Muscle of back (tissue), 13 donors: ENCODE measurements at places on chromosomes 6 and 20.

DNA sequence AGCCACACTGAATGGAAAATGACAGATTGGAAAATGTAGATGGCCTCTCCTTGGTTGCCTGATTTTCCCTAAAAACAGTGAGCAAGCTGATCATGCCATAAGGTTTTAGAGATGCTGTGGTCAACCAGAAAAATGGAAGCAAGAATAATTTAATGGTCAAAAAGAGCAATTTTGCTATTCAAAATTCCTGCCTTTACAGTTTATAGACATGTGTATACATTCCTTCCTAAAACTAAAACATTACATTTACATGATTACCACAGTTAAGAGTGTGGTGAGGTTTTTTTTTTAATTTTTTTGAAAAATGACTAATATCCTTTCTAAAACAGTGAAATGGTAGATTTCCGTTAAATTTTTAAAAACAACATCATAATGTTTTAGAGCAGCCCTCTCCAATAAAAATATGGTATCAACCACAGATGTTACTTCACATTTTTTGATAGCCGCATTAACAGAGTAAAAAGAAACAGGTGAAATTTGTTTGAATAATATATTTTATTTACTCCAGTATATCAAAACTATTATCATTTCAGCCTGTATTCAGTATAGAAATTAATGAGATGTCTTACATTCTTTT is 407.0 kb upstream of the SOX4 start:
- DNase-seq: no peak

DNA sequence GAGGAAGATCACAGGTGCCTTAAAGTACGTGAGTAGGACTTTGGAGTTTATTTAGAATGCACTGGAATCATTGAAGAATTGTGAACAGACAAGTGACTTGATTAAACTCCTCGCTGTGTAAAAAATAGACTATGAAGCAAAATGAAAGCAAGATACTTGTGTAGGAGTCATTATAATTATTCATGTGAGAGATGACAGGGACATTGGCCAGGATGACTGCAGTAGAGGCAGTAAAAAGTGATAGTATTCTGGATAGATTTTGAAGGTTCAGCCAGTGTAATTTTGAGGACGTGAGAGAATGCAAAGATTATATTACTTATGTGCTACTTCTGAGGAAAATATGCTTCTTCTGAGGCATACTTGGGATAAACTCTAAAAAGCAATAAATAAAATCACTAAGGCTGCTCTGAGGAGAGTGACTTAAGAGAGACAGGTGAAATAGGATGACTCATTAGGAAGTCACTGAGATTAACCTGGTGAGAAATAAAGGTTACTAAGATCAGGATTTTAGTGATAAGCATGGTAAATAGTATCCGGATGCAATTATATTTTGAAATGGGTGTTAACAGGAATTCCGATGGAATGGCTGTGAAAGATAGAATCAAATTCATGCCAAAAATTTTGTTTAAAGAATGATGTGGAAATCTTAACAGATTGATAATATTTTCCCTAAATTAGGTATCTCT is 202.0 kb downstream of the CENPW start:
- DNase-seq: peak; percentile 58

GRCh38 chr20:7571521-7572055 is 368.7 kb downstream of the HAO1 start:
- peak; percentile 7 for DNase-seq

DNA sequence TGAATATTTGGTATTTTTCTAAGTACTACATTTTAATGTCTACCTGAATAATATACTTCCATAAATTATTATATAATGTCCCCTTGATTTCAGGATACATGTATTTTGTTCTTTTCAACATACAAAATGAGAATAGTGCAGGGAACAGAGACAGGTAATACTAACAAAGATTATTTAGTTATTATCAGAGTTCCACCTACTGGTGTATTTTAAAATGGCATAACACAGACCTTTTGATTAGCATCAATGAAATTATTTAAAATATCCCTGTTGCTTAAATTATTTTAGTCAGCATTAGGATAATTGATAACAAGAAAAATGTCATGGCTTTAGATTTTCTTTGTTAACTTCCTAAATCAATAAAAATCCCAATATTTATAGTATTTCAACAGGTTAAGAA is 184.0 kb downstream of the PRDM13 start:
- DNase-seq: no peak

DNA sequence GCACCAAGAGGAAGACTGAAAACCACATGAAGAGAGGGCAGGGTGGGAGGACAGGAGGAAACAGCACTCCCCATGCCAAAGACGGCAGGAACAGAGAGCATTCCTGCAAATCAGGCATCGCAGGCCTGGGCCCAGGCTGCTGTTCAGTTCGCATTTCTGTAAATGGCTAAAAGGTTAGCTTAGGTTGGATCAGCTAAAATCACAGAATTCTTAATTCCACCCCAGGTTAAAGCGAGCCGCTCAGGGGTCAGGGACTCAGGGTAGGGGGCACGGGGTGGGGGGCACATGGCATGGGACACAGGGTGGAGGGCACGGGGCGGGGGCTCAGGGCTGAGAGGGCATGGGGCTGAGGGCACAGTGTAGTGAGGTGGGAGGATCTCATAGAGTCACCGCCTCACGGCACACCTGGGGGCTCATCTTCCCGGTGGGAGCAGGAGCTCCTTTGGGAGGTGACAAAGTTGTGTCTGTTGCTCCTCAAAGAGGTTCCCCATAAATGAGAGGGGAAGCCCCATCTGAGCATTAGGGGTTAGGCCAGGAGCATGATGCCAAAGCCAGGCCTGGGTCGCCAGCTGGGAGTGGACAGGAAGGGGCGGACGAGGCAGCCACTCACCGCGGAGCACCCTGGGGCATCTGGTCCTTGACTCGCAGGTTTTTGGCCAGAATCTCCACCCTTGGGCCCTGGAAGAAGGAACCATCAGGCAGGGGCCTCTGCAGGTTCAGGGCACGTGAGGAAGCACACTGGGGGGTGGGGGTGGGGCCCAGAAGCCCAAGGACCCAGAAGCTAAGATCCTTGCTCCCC is 200.7 kb downstream of the PREX1 start:
- DNase-seq: no peak

DNA sequence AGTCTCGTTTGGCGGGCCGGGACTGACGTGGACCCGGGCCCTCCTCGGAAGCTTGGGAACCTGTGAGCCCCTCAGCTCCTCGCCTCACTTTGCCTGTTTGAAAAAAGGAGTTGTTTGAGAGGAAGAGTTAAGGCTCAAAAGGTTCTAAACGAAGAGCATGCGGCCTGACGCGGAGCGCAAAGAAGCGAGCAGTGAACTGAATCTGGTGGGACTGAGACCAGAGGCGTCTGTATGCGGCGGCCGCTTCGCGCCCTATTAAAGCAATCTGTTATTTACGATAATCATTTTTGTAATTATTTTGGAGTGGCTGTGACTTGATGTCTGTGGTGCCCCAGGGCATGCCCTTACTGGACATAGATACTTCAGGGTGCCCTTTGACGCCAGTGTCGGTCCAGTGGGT is 3.3 kb upstream of the TFAP2C start:
- no peak for DNase-seq

GRCh38 chr20:36479938-36480337 is 61.4 kb upstream of the MYL9 start:
- DNase-seq: no peak

- no peak for DNase-seq
Observed at GRCh38 chr6:119395192-119395591, 45.6 kb upstream of the MAN1A1 start.

- no peak for DNase-seq
Observed at GRCh38 chr6:296151-297122, 4.2 kb downstream of the DUSP22 start.

DNA sequence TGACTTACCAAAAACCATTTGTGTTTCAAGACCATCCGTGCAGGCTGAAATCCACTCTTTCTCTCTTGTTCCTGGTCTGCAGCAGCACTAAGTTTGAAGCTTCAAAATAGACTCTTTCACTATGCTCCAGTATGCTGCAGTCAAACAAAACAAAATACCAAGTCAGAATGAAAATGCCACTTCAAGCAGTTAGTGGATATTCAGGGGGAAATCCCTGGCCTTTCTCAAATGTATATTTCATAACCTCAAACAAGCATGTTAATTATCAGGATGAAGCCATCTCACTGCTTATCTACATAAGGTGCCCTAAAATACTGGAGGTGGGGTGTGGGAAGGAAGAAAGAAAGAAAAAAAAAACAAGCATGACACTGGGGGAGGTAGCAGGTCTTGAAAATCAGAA is 103.5 kb downstream of the ATXN1 start:
- DNase-seq: no peak

DNA sequence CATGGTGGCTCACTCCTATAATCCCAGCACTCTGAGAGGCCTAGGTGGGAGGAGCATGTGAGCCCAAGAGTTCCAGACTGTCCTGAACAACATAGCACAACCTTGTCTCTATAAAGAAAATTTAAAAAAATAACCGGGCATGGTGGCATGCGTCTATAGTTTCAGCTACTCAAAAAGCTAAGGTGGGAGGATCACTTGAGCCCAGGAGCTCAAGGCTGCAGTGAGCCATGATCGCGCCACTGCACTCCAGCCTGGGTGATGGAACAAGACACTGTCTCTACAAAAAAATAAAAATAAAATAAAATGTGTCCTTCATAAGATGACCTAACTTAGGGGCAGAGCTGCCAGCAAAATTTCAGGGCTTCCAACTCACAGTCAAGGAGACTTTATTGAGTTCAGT is 12.6 kb downstream of the ID4 start:
- no peak for DNase-seq

- DNase-seq: no peak
Observed at GRCh38 chr20:20089018-20089417, 36.7 kb downstream of the CFAP61 start.

GRCh38 chr6:30025186-30025585 is 35.9 kb upstream of the POLR1H start:
- no peak for DNase-seq

DNA sequence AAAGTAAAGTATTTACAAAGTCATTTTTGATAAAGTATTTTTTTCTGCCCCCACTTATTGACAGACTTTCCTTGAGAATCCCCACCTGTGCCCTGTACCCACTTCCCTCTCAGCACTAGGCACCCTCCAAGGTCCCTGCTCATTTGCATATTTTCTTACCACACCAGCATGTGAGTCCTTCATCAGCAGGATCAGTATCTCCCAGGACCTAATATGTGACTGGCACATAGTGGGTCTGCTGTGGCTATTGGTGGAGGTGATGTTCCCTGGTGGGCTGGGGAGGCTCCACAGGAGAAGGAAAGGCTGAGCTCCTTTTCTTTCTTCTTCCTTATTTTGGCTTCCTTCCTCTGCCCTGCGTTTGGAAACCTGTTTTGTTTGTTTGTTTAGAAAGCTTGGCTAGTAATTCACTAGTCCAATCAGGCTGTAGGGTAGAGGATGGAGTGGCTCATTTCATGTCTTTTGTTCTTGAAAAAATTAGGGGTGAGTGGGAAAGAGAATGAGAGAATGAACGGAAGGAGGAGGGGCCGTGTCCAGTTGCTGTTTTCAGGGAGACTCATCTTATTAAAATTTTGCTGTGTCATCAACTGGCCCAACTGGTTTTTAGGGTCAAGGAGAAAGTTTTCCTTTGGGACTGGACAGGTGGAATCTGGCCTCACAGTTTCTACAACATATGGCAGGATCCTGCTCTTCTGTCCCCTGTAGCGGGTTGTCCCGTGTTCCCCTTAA is 2.8 kb upstream of the RNF24 start:
- DNase-seq: no peak

- DNase-seq: no peak
Observed at GRCh38 chr20:17645546-17646208, 36.4 kb downstream of the RRBP1 start.

DNA sequence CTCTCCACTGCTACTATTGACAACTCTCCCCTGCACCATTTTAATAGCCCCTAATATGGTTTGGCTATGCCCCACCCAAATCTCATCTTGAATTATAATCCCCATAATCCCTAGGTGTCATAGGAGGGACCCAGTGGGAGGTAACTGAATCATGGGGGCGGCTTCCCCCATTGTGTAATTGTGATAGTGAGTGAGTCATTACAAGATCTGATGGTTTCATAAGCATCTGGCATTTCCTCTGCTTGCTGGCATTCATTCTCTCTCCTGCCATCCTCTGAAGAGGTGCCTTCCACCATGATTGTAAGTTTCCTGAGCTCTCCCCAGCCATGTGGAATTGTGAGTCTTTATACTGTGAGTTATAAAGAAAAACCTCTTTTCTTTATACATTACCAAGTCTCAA is 74.1 kb upstream of the TCF21 start:
- no peak for DNase-seq

GRCh38 chr6:135089901-135090300 is 35.3 kb upstream of the HBS1L start:
- no peak for DNase-seq

DNA sequence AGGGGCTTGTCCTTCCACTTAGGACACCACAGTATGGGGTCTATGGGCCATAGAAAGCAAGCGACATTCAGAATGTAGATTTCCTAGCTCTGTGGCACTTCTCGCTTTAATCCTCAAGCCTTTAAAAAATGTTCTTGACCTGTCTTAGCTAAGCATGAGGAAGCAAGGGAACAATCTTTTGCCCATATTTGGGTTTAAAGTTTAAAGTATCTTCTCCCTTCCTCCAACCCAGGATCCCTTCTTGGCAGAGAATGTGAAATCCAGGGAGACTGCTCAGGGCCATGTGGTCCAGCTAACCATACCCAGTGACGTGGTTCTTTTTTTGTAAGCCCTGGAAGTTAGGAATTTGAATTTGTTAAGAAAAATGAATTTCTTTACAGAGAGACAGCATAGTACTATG is 289.9 kb downstream of the BTBD9 start:
- no peak for DNase-seq

DNA sequence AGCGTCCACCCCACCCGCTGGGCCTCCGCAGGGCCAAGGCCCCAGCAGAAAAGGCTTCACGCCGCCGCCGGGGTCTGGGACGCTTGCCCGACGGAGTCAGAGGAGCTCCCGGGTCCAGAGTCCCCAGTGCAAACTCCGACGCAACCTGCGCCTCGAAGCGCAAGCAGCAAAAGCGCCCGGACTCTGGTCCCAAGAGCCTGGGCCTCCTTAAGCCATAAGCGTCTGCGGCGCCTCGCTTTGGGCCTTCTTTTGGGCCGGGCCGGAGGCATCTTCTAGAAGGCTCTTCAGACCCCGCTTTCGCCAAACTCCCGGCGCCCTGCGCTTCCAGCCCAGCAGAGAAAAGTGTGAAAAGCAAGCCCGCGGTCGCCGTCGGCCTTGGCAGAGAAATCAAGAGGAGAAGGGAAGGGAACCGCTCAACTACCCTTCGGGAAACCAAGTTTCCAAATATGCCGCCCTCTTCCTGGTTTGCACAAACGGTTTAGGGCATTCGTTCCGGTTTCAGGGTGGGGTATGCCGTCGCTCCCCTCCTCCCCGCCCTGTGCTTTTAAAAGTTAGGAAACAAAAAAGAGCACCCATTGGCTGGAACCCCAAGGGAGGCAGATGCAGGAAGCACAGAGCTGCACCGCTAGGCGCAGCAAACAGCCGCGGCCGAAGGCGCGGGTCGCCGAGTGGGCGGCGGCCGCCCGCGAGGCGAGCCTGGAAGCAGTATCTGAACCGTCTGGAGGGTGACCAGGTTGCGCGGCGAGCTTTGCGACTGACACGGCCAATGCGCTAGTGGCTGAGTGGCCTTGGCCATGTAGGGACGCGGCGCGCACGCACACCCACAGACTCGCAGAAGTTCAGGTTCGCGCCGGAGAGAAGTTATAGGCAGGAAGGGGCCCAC is 1.2 kb downstream of the TBX18 start:
- peak; percentile 71 for DNase-seq
